ENCODE measurements at places on chromosomes 1 and 21.
A peak's percentile ranks its signal among the peaks of the same experiment; 100 is the strongest.

- DNase-seq, result no peak
These were observed 348.7 kb upstream of the AJAP1 start for GRCh38 chr1:4305526-4306301.

- no peak for DNase-seq
These were observed 267.8 kb upstream of the RUNX1 start for GRCh38 chr21:35316933-35317332.

- DNase-seq, result no peak
These were observed 113.0 kb upstream of the SLC25A33 start for GRCh38 chr1:9426291-9426711.

DNA sequence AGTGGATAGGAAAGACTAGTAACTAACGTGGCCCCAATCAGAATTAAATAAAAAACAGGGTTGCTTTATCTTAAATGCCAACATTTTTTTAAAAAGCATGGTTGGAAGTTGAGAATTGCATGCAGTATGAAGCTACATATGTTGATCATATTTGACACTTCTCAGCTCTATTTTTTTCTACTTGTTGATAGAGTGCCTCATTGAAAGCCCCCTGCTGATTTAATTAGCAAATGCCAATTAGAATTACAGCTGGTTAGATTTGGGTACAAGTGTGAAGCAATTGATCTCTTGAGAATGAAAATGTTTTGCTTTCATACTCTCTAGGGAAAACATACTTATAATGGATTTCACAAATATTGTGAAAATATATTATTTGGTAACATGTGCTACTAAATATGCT lies 40.5 kb downstream of the CHD1L start:
- no peak for DNase-seq

DNA sequence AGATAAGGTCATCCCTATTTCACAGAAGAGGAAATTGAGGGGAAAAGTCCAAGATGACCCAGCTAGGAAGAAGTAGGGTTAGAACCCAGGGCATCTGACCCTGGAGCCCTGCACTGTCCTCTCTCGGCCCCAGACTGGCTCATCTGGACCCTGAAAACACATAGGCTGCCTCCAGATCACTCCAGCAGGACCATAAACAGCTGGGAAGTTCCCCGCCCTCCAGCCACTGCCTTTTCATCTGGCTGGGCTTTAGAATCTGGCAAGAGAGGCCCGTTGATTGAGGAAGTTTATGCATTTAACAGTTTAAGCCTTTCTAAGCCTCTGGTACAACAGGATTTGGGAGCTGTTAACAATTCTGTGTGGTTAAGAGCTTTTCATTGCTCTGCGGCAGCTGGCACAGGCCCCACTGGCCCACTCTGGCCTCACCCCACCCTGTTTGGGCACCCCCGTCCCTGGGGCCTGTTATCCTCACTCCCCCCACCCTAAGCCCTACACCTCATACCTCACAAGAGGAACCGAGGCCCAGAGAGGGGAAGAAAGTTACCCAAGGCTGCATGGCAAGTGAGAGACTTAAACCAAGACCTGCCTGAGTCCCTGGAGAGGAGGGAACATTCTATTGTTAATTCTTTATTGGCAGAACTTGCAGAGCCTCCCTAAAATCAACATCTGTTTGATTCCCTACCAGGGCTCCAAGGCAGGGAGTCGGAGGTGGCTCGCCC lies 84.2 kb downstream of the EPHB2 start:
- no peak for DNase-seq

- no peak for DNase-seq
These were observed 32.7 kb downstream of the ASH1L start for GRCh38 chr1:155529929-155530328.

DNA sequence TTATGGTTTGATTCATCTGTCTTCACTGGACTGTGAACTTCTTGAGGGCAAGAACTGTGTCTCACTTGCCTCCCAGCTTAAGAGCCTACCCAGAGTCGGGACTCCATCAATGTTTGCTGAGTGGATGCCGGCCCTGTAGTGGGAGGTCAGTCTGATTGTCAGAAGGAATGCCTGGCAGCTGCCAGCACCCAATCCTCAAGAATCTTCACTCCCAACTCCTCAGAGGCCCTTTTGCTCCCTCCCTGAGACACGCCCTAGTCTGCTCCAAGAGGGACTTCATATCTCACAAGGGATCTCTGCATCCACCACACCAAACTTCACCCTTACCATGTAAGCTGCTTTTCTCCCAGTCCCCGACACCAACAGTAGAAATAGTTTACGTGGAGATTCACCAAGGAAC lies 15.2 kb upstream of the KDM4A start:
- DNase-seq, result no peak

GRCh38 chr1:154669464-154670282 lies 61.7 kb upstream of the ADAR start:
- DNase-seq, result peak; percentile 37

DNA sequence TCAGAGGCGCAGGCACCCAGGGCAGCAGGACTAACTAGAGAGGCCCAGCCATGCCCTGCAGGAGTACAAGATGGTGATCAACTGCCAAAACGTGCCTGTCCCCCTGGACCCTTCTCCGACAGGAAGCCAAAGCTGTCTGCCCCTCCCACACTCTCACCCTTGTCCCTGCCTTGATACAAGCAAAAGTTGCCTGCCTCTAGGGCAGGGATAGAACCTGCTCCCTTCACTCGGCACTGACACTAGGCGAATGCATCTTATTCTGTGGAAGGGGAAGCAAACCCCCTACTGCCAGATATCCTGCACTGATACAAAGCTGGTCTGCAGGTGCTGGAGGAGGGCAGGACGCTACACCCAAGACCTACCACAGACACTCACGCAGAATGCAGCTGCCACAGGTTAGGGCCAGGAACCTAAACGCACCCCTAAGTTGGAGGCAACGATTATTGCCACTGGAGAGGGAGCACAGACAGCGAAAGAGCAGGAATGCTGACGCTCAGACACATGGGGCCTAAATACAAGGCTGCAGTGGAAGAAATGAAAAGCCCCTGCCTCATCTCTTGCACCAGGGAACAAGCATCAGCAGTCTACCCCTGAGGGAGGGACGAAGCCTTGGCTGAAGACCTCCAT lies 3.7 kb downstream of the TARBP1 start:
- DNase-seq, result no peak

DNA sequence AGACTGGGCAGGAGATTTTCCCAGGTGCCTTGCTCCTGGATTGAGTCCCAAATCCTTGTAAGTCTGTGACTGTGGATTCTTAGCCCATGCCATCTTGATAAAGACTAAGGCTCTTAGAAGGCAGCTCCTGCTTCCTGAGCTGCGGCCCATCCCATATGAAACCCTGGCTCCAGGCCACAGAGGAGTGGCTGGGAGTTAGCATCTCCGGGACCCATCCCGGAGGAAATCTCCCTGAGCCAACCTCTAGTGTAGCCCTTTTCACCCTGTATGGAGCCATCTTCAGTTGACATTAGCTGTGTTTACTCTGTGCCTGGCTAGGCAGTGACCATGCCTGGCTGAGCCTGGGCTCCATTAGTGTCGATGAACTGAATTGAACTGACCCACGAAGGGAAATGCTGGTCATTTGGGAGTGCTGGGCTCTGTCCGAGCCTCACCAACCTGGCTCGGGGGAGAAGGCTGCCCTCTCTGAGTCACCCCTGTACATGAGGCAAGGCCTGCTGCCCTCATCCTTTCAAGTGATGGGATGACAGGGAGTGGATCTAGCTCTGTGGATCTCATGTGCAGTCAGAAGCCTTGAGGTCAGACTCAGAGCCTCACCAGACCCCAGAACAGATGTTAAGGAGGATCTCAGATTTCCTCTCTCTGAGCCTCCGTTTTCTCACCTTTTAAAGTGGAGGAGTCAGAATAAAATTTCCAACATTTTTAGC lies 37.5 kb downstream of the LGR6 start:
- no peak for DNase-seq

GRCh38 chr21:27528697-27529096 lies 561.8 kb upstream of the ADAMTS5 start:
- no peak for DNase-seq

- no peak for DNase-seq
These were observed 16.5 kb downstream of the VSIG8 start for GRCh38 chr1:159845751-159846629.

- no peak for DNase-seq
These were observed 87.9 kb downstream of the CLEC20A start for GRCh38 chr1:178408871-178409270.

DNA sequence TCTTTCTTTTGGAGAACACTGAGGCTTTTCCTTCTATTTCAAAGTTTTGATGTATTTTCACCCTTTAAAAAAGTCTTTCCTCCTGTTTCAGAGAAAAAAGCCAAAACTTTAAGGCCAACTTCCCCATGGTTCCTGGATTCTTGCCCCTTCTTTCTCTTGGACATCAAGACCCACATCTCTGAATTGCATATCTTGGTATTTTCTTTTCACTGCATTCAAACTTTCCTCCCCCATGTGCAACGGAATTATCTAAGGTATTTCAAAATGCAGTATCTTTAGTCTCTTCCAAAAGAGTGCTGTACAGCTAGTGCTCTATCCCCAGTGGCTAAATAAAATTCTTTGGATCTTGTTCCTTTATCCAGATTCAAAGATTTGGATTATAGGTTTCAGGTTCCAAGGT lies 81.1 kb upstream of the TSPAN2 start:
- DNase-seq, result no peak

- DNase-seq, result no peak
These were observed 11.8 kb downstream of the UBE2T start for GRCh38 chr1:202329891-202330290.

DNA sequence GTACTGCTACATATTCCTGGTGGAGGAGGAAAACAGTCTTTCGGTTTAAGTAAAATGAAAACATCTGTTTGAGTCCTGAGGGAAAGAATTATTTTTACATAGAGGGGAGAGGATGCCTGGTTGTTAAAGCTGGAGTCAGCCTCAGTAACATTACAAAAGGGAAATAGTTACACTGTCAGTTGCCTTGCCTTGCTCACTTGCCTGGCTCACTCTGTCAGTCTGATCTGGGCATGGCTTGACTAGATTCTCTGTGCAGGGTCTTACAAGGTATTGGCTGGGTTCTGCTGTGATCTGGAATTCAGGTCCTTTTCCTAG lies 8.4 kb upstream of the UBE2U start:
- no peak for DNase-seq

GRCh38 chr1:11455967-11456570 lies 22.9 kb upstream of the DISP3 start:
- DNase-seq, result no peak

- DNase-seq, result no peak
These were observed 14.7 kb upstream of the AQP10 start for GRCh38 chr1:154306151-154306550.

- DNase-seq, result no peak
These were observed 65.3 kb downstream of the ZNF697 start for GRCh38 chr1:119582801-119583200.

DNA sequence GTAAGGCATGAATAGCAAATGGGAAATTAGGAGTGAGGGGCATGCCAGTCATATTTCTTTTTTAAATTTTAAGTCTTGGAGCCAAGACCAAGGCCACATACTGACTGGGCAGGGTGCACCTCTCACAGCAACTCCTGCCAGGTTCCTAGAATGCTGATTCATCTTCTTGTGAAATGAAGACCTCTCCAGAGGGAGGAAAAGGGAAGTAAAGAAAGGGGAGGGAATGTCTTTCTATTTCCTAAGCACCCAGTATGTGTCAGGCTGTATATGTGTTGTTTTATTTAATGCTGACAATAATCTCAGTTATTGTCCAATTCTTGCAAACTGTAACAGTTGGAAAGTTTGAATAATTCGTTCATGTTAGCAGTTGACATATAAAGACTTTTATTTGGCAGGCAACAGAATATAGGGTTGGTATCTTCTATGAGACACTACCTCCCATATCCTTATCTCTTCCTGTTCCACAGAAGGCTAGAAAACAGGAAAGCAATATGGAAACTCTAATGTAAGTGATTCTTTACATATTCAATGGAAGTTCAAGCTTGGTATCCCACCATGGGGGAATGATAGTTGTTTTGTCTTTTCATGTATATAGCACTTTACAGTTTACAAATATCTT lies 259.1 kb upstream of the USP24 start:
- DNase-seq, result no peak

DNA sequence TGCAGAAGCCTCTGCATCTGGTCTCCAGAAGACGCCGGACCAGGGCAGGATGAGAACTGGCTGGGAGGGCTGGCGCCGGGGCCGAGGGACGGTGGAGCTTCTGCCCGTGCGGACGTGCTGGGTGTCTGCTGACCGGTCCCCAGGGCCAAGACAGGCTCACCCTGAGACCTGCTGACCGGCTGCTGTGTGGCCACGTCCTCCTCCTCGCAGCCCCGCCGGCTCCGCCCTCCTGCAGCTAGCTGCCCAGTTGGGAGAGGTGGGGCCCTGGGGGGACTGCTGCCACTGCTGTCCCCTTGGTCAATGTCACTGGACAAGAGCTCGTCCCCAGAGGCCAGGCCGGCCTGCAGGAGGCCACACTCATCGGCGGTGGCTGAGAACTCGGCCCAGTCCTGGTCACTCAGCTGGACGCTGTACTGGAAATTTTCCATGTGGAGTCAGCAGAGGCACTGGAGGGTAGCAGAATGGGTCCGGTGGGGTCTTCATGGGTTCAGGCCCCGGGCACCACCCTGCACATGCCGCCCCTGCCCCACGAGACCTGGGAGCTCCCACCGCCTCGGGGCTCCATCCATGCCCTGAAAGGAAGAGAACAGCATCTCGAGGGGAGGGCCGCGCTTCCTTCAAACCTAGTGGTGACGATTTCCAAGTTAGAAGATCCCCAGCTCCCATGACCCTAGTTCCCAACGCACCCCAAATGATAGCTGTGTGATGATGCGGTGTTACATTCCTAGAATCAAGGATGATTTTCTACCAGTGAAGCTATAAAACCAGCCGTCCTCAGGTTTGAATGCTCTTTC lies 1.1 kb downstream of the PERM1 start:
- no peak for DNase-seq

- DNase-seq, result no peak
These were observed 1.5 kb downstream of the AJAP1 start for GRCh38 chr1:4655674-4656532.

DNA sequence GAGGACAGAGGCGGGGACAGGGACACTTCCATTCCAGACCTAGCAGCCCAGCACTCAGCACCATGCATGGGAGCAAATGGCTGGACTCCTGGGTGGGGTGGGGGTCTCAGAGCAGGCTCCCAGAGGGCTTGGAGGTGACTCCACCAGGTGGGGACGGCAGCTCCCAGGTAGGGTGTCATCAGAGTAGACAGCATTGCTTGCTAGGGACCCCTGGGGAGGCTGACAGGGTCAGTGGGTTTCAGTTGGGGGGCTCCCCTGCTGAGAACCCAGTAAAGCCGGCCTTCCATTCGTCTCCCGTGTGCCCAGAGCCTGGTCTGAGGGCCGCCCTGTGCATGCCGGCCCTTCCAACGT lies 4.8 kb upstream of the GJC2 start:
- DNase-seq, result no peak

- DNase-seq, result no peak
These were observed 8.8 kb upstream of the CAMSAP2 start for GRCh38 chr1:200729863-200730262.

DNA sequence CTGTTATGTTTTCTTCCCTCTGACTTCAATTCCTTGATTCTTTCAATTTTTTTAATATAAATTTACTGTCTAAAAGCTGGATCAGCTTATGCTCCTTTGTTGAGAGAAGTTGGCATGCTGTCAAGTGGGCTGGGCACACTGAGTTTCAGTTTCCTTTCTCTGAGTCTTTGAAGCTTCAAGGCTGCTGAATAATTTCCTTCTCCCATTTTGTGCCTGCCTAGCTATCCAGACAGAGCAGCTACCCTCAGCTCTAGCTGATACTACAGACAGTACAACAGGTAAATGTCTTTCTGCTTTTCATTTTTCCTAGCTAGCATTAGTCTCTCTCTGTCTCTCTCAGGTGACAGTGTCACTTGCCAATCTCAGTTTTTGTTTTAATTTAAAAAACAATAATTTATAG lies at the start of gene IFI44:
Gene IFI44 (plus strand): TSS at position 204 of the 400 bp plus-strand sequence. CDS start 365 bp downstream, outside the sequence.
- DNase-seq, result peak; percentile 74

GRCh38 chr1:10814976-10815857 lies 18.8 kb upstream of the CASZ1 start:
- no peak for DNase-seq

- DNase-seq, result no peak
These were observed 682.4 kb downstream of the LTN1 start for GRCh38 chr21:28310171-28310685.
